Diencephalon (tissue), 1 donor: ENCODE measurements at places on chromosomes 7 and 10. TPM values are rescaled to one million over a fixed set of nuclear protein-coding genes. Genes with fewer than 3 reads are reported as not detected.

The CDHR1 gene
- 5.3 TPM for total RNA-seq

The DKK1 gene
- total RNA-seq, result 5.3 TPM

The TES gene
- 12.7 TPM for total RNA-seq

The NOLC1 gene
- total RNA-seq, result 48.9 TPM

The IFIT1 gene
- total RNA-seq, result 17.1 TPM

The SSC4D gene
- 1.6 TPM for total RNA-seq

The ADAP1 gene
- 50.3 TPM for total RNA-seq

The TUBB8 gene
- total RNA-seq, result not detected

The NUDT5 gene
- total RNA-seq, result 18.2 TPM

The ZFYVE27 gene
- total RNA-seq, result 38.3 TPM

The XRCC2 gene
- total RNA-seq, result 4.6 TPM

The LEP gene
- total RNA-seq, result not detected

The WNT16 gene
- total RNA-seq, result 0.69 TPM

The SPDYE16 gene
- 0.23 TPM for total RNA-seq

The CRTAC1 gene
- 55.8 TPM for total RNA-seq

The NKX2-3 gene
- total RNA-seq, result not detected

The PTPRN2 gene
- total RNA-seq, result 84.9 TPM

The FFAR4 gene
- total RNA-seq, result 1.2 TPM

The FXYD4 gene
- not detected for total RNA-seq

The PRRT4 gene
- total RNA-seq, result 7.2 TPM

The KAZALD1 gene
- 1.2 TPM for total RNA-seq

The ATP6V0A4 gene
- total RNA-seq, result 0.69 TPM

The UTF1 gene
- total RNA-seq, result not detected
